ENCODE measurements at places on chromosomes 16 and 17.

GRCh38 chr17:15744885-15745284 is 12.8 kb downstream of the TBC1D26 start:
- DNase-seq, result no peak

DNA sequence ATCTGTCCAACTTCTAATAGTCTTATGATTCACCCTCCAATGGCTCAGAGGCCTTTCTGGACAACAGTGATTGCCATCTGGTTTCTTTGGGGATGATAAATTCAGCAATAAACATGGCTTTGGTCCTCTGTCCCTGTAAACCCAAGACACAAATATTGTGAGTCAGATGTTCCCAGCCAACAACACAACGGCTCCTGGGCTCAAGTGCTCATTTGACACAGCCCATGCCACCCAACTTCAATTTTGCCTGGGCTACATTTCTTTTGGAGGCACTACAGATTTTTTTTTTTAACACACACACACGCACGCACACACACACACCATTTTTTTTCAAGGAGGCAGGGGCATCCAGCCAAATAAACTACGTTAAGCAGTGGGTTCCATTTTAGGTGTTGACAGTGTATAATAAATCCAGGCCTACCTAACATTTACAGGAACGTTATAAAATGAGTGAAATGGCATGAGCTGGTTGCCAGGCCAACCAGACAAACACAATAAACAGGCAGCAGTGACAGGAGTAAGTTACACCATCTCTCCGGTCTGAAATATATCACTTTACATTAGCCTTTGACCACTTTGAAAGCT is 939.9 kb upstream of the SOX9 start:
- peak; percentile 84 for DNase-seq

- DNase-seq, result no peak
Measured at GRCh38 chr16:50580180-50580798, 32.1 kb downstream of the NKD1 start.

- no peak for DNase-seq
Measured at GRCh38 chr17:40938981-40939380, 1.5 kb upstream of the KRT23 start.

DNA sequence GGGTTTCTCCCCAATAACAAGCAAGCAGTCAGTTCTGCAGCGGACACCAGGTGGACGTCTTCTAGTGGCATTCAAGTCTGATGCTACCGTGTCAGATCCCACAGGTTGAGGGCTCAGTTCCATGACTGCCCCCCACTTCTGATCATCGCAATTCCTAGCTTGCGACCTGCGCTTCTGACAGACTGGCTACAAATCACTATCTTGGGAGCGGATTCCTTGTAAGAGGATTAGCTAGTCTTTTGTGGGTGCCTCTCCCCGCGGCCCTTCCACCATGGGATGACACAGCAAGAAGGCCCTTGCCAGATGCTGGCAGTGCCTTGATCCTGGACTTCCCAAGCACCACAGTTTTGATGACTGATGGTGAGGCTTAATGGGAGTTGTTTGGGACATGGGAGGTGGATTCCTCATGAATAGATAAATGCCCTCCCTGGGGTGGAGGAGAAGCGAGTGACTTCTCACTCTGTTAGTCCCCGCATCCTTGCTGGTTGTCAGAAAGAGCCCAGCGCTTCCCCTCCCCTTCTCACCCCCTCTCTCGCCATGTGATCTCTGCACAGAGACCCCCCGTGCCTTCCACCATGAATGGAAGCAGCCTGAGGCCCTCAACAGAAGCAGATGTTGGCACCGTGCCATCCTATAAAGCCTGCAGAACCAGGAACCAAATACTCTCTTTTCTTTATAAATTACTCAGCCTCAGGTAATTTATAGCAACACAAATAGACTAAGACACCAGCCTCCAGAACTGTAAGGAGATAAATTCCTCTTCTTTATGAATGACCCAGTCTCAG is 19.1 kb downstream of the CDIP1 start:
- DNase-seq, result no peak

- DNase-seq, result no peak
Measured at GRCh38 chr16:81151648-81152310, 55.6 kb upstream of the GCSH start.

DNA sequence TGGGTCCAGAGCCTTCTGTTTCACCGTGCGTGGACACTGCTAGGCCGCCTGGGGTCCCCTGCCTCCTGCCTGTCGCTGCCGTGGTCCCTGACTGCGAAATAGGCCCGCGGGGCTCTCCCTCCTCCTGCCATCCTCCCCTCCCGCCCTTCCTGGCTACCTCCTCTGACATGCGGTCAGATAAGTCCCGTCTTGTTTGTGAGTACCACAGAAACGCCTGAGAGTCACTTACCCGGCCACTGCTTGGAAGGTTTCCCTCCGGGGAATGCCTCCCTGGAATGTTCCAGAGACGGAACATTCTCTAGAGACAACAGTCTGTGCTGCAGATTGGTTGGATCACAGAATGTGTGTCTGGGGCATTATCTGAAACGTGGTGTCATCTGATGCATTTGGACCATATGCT is 22.7 kb downstream of the CIBAR2 start:
- no peak for DNase-seq

- DNase-seq, result no peak
Measured at GRCh38 chr17:16013943-16014407, 14.4 kb downstream of the TTC19 start.

- DNase-seq, result no peak
Measured at GRCh38 chr16:68762996-68763756, 26.1 kb downstream of the CDH1 start.

DNA sequence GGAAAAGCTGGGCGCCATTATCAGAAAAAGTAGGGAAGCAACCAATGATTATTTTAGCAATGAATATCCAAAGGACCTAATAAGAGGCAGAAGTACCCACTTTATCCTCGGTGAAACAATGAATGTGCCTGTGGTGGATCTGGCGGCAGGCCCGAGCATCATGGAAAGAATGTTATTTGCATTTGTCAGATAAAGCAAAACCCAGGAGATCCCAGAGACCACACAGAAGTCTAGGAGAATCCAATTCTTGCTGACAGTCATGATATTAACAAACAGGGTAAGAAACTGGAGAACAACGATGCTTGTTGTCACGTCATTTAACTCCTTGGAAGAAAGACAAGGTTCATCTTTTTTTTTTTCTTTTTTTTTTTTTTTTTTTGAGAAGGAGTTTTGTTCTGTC is 12.0 kb upstream of the TNRC6A start:
- no peak for DNase-seq

- no peak for DNase-seq
Measured at GRCh38 chr17:77472468-77473310, 331.9 kb downstream of the SEC14L1 start.

- peak; percentile 74 for DNase-seq
Measured at GRCh38 chr17:76968707-76969597, 100.7 kb downstream of the MGAT5B start.

DNA sequence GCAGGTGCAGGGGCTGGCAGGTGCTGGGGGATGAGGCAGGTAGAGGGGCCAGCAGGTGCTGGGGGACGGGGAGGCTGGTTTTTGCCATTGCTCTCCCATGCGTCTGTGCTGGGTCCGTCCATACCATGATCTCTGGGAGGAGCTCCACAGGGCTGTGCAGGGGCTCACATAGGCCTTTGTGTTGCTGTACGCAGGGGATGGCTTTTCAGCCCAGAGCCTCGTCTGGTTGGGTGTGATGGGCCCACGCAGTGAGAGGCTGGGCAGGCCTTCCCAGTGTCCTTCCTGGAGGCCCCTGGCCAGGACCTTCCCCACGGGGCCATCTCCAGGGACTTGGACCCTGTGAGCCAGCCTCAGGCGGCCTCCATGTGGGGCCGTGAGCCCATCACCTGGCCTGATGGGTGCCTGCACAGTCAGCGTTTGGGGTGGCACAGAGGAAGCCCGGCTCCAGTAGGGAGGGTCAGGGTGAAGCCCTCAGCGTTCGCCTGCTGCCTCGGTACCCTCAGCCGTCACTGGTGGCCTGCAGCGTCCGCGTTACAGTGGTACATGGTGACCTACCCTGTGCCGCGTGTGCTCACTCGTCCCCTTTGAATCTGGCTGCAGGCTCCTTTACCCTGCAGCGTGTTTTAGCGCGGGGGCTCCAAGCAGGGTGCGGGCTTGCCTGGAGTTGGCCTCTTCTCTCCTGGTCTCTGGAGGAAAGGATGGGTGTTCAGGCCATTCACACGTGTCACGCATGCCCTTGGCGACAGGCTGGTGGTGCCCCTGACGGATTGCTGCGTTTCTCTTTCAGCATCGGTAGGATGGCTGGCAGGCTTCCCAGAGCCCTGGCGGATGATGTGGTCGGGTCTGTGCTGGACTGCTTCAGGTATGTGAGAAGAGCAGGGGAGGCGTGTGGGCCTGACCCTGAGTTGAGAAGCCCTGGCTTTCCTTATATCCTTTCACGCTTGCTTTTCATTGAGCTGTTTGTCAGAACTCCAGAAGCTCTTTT is 30.6 kb downstream of the ZNF750 start:
- no peak for DNase-seq

DNA sequence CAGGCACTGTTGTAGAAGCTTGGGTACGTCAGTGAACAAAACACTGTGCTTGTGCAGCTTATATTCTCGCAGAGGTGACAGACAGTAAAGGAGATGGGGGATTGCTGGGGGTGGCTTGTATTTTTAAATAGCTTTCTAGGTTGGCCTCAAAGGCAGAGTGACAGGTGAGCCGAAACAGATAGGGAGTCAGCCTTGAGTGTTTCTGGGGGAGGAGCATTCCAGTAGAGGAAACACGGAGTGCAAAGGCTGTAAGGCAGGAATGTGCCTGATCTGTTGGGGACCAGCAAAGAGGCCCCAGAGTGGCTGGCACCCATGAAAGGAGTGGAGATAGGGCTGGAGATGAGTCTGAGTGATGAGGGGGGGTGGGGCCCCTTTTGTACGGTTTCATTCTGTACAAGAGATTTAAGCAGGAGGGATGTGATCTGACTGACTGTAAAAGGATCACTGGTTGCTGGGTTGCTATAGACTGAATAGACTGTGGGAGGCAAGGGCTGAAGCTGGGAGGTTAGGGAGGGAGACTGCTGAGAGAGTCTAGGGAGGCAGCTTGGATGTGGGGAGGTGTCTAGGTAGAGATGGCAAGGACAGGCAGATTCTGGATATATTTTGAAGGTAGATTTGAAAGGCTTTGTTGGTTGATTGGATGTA is 15.2 kb downstream of the NUP93 start:
- DNase-seq, result no peak

- no peak for DNase-seq
Measured at GRCh38 chr17:47176389-47176826, 12.7 kb downstream of the CDC27 start.

DNA sequence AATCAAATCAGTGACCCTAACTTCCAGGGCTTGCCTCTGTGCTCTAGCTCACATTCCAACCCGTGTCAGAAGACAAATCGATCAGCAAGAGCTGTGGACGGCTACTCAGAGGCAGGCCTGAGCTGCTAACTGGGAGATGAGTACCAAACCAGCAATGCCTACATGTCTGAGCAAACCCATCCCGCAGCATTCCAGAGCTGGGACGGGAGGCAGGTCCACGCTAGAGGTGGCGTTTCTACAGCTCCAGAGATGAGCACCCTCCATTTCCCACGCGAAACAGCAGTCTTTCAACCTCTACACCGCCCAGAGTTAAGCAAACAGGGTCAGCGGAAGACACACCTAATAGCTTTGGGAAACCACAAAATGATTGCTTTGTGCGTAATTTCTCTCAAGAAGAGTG is 6.5 kb downstream of the NXN start:
- DNase-seq, result no peak

DNA sequence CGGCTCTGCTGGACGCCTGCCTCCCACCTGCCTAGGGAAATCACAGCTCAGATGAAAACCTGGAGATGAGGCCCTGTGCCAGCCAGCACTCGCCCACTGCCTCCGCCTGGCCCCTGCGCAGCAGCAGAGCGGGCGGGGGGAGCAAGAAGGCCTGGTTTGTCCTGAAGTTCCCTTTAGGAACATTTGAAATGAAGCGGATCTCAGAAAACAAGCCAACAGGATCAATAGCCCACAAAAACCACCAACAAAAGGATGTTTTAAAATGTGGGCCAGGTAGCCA is 48.0 kb downstream of the RBFOX3 start:
- no peak for DNase-seq

DNA sequence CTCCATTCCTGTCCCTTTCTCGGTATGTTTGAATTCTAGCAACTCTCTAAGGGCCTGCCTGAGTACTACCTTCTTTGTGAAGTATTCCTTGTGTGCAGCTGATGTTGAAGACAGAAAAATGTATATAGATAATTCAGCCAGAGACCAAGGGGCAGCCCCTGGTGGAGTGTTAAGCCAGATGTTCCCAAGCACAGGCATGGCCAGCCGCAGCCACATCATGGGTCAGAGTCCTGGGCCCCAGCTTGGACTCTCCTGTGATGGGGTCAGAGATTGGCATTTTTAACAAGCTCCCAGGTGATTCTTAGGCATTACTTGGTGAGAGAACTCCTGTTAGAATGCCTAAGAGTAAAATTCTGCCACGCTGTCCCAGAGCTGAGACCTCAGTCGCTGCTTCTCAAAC is 100.8 kb downstream of the IRF8 start:
- DNase-seq, result no peak

DNA sequence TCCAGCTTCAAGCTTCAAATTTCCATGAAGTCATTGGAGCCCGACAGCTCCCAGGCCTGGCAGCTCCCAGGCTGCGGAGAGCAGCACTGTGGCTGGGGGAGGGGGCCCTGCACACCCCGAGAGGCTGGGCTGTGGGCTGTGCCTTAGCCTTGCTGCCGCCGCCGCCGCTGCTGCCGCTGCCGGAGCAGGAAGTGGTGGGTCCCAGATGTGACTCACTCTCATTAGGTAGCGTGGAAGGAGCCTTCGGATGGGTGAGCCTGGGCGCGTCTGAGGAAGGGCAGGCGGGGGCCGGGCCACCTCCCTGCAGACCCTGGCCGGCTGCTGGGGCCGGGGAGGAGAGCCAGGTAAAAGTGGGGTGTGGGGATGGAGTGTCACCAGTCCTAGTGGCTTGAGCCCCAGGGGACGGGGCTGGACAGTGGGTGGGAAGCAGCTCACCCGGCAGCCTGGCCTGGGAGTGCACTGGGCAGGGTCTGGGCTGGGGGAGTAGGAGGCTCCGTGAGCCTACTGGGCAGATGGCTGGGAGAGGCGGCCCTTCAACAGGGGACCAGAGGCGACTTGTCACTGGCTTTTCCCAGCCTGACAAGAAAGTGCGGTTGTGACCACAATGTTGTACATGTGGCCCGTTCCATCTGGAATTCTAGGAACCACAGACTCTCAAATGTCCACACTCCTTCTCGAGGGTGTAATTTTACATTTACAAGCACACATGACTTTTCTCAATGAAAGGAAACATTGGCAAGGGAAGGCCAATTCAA is at the start of gene ADCY7:
Gene ADCY7 (plus strand): TSS at position 215 of the 755 bp plus-strand sequence. CDS start 21,629 bp downstream, outside the sequence.
- no peak for DNase-seq
